ENCODE measurements at places on chromosomes 11 and 22. TPM values are rescaled to one million over a fixed set of nuclear protein-coding genes. Genes with fewer than 3 reads are reported as not detected.

The MAJIN gene
- not detected for total RNA-seq

GRCh38 chr22:37228106-37229011 is 15.7 kb downstream of the RAC2 start:
- no peak for DNase-seq

GRCh38 chr11:103942646-103943045 is 93.8 kb upstream of the DDI1 start:
- no peak for DNase-seq

DNA sequence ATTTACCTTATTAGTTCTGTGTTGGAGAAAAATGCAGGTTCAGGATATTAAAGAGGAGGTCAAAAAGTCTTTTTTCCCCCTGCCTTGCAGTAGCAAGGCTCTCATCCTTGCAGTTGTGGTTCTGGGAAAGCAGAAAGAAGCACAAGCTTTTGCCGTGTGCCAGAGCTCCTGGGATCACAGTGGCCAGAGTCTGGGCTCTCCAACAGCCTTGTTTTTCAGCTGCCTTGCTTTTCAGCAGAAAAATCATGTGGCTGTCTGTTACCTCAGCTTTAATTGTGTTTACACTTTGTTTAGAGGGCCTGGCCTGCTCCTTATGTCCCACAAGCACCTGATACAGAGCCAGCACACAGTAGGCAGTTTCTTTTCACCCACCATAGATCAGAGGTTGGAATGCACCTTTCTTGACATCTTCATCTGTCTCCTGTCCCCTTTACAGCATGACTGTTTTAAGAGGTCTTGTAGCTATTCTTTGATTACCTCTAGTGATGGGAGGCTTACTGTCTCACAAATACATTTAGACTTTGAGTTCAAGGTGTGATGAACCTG is 67.5 kb downstream of the TEAD1 start:
- DNase-seq = no peak

DNA sequence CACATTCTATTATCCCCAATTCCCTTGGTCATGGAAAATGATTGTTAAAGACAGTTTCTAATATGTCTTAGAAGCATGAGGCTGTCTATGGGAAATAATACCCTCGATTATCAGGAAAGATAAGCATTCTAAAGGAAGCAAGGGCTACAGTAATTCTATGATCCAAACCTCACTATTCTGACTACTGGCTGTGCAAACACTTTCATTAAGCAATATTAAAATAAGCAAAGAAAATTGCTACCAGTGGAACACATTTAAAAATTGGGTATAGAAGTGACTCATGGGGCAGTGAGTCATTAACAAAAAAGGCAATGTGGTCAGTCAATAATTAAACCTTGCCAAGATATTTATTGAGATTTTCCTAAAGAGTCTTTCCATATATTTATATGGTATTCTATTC is 1415.2 kb upstream of the TENM4 start:
- DNase-seq = no peak

- no peak for DNase-seq
These were observed 142.9 kb downstream of the SNX19 start for GRCh38 chr11:130773244-130773820.

GRCh38 chr11:3189196-3189843 is 24.2 kb upstream of the OSBPL5 start:
- DNase-seq = peak; percentile 78

DNA sequence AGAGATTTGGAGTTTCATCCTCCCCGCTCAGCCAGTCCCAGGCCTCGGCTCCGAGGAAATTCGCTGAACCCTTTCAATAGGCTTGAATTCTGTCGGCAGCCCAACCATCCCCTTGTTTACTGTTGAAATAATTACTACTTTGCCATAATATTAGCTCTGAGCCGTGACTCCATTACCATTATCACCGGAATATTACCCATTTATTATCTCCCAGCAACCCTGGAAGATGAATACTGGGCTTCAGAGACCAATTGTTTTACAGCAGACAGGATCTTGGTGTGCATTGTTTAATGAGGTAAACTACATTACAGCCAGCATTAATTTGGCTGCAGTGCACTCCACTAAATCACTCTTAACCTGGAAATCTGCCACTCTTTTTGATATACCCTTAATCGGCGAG is 867.4 kb downstream of the NTM start:
- DNase-seq = no peak

DNA sequence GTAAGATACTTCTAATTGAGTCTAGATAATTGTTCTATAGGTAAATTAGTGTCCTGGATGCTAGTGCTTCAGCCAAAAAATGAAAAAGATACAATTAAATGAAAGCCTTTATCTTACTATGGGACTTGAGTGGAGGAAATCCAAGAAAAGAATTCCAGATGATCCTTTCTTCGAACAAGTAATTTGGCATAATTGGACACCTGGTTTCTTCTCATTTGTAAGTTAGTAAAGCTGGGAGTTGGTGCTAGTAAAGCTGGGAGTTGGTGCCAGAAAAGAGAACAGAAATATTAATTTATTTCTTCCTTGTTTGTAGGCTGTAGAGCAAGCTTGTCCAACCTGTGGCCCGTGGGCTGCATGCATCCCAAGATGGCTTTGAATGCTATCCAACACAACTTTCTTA is 12.3 kb downstream of the OR51V1 start:
- DNase-seq = no peak

GRCh38 chr11:48001438-48002021 is 21.2 kb downstream of the PTPRJ start:
- DNase-seq = no peak

The FXYD6 gene
- total RNA-seq = 16.3 TPM

The EFCAB6 gene
- 0.31 TPM for total RNA-seq

DNA sequence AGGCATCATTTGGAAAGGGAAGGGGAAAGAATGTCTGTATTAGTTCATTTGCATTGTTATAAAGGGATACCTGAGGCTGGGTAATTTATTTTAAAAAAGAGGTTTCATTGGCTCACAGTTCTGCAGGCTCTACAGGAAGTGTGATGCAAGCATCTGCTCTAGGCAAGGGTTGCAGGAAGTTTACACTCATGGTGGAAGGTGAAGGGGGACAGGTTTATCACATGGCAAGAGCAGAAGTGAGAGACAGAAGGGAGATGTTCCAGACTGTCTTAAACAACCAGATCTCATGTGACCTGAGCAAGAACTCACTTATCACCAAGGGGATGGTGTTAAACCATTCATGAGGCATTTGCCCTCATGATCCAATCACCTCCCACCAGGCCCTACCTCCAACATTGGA is 90.6 kb downstream of the CCDC83 start:
- DNase-seq = no peak

DNA sequence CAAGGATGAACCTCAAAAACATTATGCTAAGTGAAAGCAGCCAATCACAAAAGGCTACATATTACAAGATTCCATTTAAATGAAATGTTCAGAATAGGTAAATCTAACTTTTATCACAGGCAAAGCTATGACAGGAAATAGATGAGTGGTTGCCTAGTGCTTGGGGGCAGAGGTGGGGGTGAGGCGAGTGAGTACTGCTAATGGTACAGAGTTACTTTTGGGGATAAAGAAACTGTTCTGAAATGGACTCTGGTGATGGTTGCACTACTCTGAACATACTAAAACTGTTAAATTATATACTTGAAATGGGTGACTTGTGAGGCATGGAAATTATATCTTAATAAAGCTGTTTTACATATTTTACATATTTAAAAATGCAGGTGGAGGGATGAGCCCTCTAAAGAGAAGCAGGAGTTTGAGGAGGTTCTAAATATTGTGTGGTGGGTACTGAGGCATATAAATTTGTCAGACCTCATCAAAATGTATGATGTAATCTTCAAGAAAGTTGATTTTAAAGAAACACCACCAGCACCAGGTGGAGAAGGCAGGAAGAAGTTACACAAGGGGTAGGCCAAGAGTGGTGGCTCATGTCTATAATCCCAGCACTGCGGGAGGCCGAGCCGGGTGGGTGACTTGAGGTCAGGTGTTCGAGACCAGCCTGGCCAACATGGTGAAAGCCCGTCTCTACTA is 3.6 kb downstream of the SLC43A1 start:
- no peak for DNase-seq

GRCh38 chr11:804599-804964 is 449 bp downstream of the PIDD1 start:
- no peak for DNase-seq

DNA sequence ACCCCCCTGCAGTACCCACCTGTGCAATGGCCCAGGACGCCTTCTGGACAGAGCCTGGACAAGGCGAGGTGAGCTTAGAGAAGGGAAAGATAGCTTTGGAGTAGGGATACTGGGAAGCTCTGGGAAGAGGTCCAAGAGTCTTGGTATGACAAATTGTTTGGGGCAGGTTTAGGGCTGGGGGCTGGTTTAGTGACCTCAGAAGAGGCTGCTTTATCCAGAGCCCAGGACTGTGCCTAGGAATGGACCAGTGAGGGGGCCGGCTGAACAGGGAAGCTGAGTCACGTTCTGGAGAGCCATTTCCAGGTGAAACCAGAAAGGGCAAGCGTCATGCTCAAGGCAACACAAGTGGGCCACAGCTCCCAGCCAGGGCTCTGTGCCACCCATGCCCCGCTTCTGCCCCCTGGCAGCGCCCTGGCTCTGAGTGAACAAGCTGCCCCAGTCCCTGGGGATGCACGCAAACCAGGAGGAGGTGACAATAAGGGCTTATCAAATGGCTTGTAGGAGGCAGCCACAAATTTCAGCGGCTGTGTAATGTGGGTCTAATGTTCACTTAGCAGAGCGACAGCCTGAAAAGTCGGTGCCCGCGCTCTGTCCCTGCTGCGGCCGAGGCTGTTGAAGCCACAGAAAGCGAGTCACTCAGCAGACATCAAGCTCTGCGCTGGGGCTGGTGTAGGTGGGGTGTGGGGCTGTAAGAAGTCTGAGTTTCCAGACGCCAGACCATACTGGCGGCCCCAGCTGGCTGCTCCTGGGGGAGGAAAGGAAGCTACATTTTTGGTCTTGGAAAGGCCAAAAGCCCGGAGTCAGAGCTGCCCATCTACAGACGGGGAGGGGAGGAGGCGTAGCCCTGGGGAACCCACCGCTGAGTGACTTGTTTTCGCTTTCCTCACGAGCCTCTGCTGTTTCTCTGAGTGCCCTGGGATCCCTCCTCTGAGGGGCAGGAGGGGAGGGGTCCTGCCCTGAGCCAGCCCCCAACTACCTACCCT is 18.3 kb upstream of the SYT7 start:
- DNase-seq = peak; percentile 74

- peak; percentile 52 for DNase-seq
These were observed 3.8 kb downstream of the DCPS start for GRCh38 chr11:126307706-126308105.

Measured in H9 (cell line).